Keratinocyte (primary cell): ENCODE measurements at places on chromosomes 13 and 19. TPM values are rescaled to one million over a fixed set of nuclear protein-coding genes. Genes with fewer than 3 reads are reported as not detected.

Gene FCER2
- polyA plus RNA-seq: 0.14 TPM in 1 of 3 replicates, not detected in the others

Gene MYBPC2
- 0.01 TPM in 1 of 3 replicates, not detected in the others for polyA plus RNA-seq

Gene CD33
- polyA plus RNA-seq: 0.16 TPM in 1 of 3 replicates, not detected in the others

Gene NPAS1
- polyA plus RNA-seq: 0.42 to 0.81 TPM (median 0.42 TPM) in 3 replicates

GRCh38 chr19:29665215-29665825 lies at the start of gene PLEKHF1:
PLEKHF1 (plus strand) TSS chr19:29665461; CDS start chr19:29673840, 8,379 bp downstream.
- no peaks in the 10 kb centered on the region for H3K27me3 ChIP-seq
- H3K36me3 ChIP-seq: peaks cover 2% of the 10 kb centered on the region
- H3K4me3 ChIP-seq: peak within 1 kb of the TSS; percentile 77
- peaks cover 58% of the 10 kb centered on the region for H3K4me1 ChIP-seq

GRCh38 chr19:16073988-16074387 lies 2.3 kb upstream of the TPM4 start:
- peaks cover 17% of the 10 kb centered on the region for H3K36me3 ChIP-seq
- DNase-seq: no peak
- no peak overlapping the region for H3K4me3 ChIP-seq
- H3K27ac ChIP-seq: no peak overlapping the region
- no peaks in the 10 kb centered on the region for H3K27me3 ChIP-seq
- H3K4me1 ChIP-seq: peaks cover 30% of the 10 kb centered on the region

- no peak overlapping the region for H3K4me3 ChIP-seq
- no peak for DNase-seq
- no peaks in the 10 kb centered on the region for H3K4me1 ChIP-seq
- no peak overlapping the region for H3K27ac ChIP-seq
Observed at GRCh38 chr13:46031581-46032263, 20.8 kb downstream of the ZC3H13 start.

GRCh38 chr19:38004186-38004520 lies 97.1 kb downstream of the SIPA1L3 start:
- peak overlapping the region; percentile 77 for H3K27ac ChIP-seq
- peaks cover 32% of the 10 kb centered on the region for H3K4me1 ChIP-seq
- DNase-seq: no peak
- peak overlapping the region; percentile 65 for H3K4me3 ChIP-seq
- peaks cover 1% of the 10 kb centered on the region for H3K36me3 ChIP-seq

DNA sequence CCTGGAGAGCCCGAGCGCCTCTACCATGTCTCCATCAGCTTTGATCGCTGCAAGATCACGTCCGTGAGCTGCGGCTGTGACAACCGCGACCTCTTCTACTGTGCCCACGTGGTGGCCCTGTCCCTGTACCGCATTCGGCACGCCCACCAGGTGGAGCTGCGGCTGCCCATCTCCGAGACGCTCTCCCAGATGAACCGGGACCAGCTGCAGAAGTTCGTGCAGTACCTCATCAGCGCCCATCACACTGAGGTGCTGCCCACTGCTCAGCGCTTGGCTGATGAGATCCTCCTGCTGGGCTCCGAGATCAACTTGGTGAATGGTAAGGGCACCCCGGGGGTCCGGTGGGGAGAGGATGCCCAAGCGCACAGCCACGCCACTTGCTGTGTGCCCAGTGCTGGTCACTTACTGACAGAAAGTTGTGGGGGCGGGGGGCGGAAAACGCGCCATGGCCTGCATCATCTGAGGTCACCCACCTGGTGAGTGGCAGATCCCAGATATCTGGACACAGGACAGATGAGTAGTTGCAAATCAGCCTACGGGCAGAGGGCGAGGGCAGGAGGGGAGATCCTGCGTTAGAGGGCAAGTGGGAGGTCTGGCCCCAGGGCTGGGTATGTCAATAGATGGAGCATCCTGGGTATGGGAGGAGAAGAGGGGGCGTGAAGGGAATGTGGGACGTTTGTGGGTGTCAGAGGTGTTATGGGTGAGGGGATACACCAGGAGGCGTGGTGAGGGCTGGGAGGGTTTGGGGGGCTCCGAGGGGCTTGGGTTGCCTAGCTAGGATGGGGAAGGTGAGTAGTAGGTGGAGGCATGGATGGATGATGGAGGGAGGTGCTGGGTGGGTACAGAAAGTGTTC lies 9.8 kb downstream of the ZSWIM4 start:
- H3K27ac ChIP-seq: no peak overlapping the region
- H3K4me1 ChIP-seq: peaks cover 3% of the 10 kb centered on the region
- no peak for DNase-seq
- no peak overlapping the region for H3K4me3 ChIP-seq
- peaks cover 14% of the 10 kb centered on the region for H3K36me3 ChIP-seq
- no peaks in the 10 kb centered on the region for H3K27me3 ChIP-seq

DNA sequence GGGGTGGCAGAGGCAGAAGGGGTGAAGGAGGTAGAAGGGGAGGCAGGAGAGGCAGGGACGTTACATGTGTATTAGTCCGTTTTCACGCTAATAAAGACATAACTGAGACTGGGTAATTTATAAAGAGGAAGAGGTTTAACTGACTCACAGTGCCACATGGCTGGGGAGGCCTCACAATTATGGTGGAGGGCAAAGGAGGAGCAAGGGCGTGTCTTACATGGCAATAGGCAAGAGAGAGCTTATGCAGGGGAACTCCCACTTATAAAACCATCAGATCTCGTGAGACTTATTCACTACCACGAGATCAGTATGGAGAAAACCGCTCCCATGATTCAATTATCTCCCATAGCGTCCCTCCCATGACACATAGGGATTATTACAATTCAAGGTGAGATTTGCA lies 19.0 kb upstream of the ACOD1 start:
- no peak for DNase-seq
- no peaks in the 10 kb centered on the region for H3K36me3 ChIP-seq
- H3K4me1 ChIP-seq: peaks cover 12% of the 10 kb centered on the region

- H3K36me3 ChIP-seq: no peaks in the 10 kb centered on the region
- no peak overlapping the region for H3K4me3 ChIP-seq
- no peaks in the 10 kb centered on the region for H3K4me1 ChIP-seq
- H3K27ac ChIP-seq: no peak overlapping the region
Observed at GRCh38 chr13:81487151-81487550, 1146.2 kb upstream of the SPRY2 start.

DNA sequence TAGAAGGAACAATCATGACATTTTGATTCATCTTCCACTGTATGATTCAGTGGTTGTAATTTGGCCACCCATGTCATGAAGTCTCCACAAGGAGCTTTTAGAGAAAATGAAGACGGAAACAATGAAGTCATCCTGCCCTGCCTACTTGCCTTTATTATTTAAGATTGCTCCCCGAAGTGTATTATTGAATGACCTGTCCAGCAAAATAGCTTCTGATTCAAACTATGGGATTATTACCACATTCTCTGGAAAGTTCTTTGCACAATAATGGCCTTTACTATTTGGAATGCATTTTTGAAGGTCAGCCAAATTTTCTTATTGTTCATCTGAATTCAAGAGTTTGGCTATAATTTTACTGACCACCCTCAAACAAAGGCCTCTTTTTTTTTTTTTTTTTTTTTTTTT lies 77.8 kb upstream of the RFC3 start:
- no peak for DNase-seq
- H3K27me3 ChIP-seq: no peaks in the 10 kb centered on the region
- H3K36me3 ChIP-seq: no peaks in the 10 kb centered on the region
- no peak overlapping the region for H3K27ac ChIP-seq
- H3K4me1 ChIP-seq: peaks cover 5% of the 10 kb centered on the region
